Stimulated activated CD8-positive, alpha-beta memory T cell treated with anti-CD3 and anti-CD28 coated beads, Interleukin-12 subunit alpha, Interleukin-12 subunit beta, amount 100 ng/mL, for 4 hours (primary cell): ENCODE measurements at places on chromosomes 3 and 15.

DNA sequence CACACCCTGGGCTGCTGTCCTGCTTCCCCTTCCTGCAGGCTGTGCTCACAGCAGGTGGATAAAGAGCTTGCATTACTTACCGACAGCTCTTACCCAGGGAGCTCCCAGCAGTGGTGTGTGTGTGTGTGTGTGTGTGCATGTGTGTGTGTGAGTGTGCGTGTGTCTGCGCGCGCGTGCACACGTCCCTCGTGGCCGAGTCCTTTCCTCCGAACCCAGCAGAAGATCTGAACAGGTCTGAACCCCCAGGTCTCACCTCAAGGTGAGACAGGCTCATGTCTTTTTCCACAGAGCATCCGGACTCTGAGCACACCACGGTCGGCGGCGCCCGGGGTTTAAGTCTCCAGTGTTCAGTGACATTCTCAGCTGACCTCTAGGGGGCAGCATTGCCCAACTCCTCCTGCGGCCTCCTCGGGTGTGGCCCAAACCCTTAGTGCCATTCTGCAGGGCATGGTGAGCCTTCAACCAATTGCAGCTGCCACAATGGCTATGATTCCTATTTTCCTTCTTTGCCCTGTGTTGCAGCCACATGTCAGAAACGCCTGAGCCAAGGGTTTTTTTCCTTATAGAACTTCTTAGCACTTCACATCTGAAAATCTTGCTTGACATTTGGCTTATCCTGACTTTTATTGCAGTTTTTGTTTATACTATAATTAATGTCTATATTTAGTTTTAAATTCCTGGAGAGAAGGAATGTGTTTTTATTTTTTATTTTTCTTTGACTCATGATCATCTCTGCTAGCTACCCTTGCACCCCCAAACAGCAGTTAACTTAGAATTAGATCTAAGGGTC lies 64.1 kb upstream of the KLHL25 start:
- peak; percentile 36 for DNase-seq

GRCh38 chr3:16842272-16843270 lies 42.2 kb upstream of the PLCL2 start:
- DNase-seq = peak; percentile 49

DNA sequence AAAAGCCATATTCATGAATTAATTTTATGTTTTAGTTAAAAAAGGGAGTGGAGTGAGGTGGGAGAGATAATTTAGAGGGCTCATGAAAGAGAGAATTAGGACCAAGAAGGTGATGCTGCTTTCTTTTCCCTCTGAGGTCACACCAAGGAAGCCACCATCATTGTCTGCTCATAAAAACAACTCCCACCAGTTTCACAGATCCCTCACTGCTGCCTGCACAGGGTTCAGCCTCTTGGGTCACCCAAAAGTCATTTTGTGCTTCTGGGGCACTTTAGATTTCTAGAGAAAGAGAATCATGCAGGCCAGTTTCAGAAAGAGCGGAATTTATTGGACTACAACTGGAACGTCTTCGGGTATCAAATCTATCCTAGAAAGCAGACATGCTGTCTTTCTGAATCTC lies 241.4 kb upstream of the EOMES start:
- DNase-seq = no peak

DNA sequence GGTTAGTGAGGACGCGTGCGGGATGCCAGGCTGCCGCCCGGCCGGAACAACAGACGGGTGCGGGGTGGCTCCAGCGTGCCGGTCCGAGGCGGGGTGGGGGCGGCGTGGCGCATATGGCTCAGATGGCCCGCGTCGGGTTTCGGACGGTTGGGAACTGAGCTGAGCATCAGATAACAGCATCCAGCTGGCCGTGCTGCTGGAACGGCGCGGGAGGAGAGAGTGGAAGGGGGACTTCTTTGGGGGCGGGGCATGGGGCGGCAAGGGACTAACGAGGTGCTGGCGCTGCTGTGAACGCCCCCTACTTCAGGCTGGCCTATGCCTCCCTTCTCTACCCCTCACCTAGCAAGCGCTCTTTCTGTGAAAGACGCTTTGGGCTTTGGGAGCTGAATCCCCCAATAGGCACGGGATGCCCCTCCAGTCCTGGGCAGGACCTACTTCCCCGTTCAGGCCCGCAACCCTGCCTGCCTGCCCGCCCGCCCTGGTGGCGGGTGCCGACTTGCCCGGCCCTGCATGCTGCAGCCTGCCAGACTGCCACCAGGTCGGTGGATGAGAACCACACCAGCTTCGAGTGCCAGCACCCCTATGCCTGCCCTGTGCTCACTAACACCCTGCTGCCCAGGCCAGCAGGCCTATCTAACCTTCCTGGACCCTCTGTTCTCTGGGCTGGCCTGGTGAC lies 542 bp downstream of the INKA1 start:
- DNase-seq = peak; percentile 14

DNA sequence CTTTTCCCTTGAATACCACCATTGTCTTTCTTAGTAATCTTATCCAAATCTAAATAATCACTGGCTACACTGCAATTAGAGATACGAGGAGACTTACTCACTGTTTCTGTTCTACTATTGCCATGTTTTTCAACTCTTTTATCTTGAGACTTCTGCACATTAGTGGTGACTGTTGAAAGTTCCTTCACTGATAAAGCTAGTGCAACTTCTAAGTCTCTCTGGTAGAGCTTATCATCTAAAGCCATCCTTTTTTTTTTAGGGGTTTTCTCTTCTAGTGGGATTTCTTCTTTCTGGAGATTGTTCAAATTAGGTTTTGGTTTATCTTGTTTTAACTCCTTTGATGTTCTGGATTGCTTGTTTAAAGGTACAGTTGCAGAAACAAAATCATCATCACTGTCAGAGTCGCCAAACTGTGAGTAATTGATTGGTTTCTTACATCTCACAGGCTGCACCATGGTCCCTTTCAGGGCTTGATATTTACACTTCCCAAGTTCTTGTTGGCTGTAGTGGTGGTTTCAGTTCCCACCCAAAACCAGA lies 37.7 kb downstream of the NCK1 start:
- DNase-seq = no peak

DNA sequence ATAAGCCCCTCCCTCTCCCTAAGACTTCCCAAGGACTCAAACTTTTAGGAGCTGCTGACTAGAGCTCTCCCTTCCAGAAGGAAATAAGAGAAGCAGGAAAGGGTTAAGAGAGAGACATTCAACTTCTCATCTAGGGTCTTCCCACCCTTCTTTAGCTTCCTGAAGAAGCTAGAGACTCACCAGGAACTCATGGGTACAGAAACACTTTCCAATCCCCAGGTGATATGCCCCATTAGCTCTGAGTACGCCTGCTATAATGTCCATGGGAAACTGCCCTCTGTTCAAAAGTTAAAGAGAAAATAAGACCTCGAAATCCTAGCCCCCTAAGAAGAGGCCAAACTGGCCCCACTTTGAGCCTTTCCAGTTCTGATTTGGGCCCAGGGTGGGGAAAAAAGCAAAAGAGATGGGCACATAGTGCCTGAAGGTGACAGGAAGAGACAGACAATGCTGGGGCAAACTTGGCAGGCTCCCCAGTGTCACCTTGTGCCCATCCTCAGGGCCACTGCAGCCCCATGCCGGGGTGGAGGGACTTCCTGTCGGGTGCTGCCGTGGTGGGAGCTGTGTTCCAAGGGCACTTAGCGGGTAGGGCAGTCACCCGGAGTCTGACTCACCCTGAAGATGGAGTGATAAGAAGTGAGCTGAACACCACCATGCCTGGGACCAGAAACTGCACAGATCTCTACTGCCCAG lies 29.5 kb downstream of the CCDC12 start:
- DNase-seq = peak; percentile 58

DNA sequence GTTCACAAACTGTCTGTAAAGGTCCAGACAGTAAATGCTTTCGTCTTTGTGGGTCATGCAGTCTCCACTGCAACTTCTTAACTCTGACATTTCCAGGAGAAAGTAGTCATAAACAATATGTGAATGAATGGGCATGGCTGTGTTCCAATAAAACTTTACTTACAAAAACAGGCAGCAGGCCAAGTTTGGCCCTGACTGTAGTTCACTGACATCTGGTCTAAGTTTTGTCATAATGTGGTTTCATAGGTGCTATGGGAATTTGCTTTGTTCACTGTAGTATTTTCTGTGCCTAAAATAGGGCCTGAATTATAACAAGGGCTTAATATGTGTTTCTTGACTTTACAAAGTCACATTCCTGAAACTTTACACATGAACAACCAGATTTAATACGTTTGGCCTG lies 186.0 kb upstream of the KBTBD8 start:
- DNase-seq = no peak

DNA sequence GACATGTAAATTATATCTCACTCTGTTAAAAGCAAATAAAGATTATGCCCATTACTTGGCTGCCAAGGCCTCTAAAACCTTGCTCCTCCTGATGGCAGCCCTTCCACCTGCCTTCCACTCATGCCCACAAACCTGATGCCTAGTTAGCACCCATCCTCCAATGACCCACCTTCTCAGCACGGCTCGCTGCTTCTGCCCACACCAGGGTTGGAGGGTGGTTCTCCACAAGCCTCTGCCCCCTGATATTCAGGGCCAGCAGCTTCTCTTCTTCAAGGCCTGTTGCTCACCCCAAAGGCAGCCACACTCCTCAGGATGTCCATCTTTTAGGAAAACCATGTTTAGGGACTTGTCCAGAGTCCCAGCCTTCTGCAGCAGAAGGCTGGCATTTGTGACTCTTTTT lies 263.4 kb upstream of the TLE3 start:
- DNase-seq = no peak

GRCh38 chr15:45106002-45106790 lies 7.8 kb downstream of the DUOX2 start:
- DNase-seq = no peak

DNA sequence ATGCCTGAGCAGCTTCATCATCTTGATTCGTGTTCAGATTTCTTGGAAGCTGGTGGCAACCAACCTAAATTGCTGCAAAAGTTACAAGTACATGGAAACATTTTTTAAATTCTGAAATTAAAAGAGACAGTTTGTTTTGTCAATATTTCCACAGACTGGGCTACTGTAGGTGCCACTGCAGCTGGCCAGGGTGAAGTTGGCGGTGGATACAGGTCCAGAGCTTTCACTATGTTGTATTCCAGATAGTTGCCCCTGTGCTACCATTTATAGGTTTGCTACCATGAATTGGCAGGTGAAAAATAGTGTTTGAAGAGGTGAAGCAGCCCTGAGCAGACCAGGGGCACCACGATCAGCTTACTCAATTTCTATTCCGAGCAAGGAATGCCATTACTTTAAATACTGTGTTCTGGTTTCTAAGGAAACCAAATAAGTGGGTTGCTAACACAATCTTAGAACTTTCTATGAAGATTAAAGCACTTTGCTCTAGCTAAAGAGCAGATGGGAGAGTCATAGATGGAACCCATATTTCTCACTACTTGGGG lies 21.2 kb upstream of the SHC4 start:
- DNase-seq = no peak

- no peak for DNase-seq
These were observed 106.7 kb downstream of the C3orf70 start for GRCh38 chr3:185046164-185046515.

GRCh38 chr15:94077938-94078337 lies 153.4 kb upstream of the MCTP2 start:
- no peak for DNase-seq

GRCh38 chr3:122563717-122564025 lies 429 bp downstream of the PARP9 start:
- DNase-seq = no peak

GRCh38 chr3:125671461-125672243 lies 76.4 kb upstream of the OSBPL11 start:
- no peak for DNase-seq

GRCh38 chr15:90354986-90355385 lies 2.9 kb downstream of the ZNF774 start:
- no peak for DNase-seq

DNA sequence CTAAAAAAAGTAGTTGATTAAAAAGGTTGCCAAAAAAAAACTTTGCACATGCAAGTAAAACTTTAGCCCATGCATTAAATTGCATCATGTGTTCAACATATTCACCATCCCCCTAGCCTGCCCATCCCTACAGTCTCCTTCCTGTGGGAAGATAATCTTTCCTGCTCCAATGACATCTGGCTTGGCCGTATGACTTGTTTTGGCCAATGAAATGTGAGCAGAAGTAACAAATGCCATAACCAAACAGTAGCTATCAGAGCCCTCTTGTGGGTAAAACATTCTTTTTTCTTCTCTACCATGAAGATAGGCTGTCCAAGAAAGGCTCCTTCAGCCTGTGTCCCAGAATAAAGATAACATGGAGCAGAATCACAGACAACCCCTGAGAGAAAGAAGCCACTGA lies 15.3 kb downstream of the ERC2 start:
- no peak for DNase-seq

GRCh38 chr3:101784855-101785613 lies 6.0 kb downstream of the NXPE3 start:
- DNase-seq = no peak

- DNase-seq = no peak
These were observed 23.0 kb downstream of the SUCNR1 start for GRCh38 chr3:151896246-151897012.

GRCh38 chr3:66265649-66266048 lies 44.8 kb downstream of the SLC25A26 start:
- no peak for DNase-seq

DNA sequence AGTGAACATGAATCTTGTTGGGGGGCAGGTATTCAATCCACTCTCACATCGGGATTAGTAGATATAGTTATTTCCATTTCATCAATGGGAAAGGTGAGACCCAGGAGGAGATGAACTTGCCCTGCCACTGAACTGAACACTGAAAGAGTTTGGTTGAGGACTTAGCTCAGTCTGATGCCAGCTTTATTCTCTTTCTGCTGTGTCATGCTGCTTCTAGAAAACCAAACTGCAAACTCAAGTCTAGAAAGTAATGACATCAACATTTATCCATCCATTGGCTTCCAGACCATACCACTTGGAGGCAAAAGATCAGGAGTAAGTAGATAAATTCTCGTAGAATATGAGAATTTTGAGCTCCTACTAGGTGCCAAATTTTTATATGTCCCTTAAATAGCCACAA lies 288.0 kb upstream of the CTNNB1 start:
- DNase-seq = no peak

DNA sequence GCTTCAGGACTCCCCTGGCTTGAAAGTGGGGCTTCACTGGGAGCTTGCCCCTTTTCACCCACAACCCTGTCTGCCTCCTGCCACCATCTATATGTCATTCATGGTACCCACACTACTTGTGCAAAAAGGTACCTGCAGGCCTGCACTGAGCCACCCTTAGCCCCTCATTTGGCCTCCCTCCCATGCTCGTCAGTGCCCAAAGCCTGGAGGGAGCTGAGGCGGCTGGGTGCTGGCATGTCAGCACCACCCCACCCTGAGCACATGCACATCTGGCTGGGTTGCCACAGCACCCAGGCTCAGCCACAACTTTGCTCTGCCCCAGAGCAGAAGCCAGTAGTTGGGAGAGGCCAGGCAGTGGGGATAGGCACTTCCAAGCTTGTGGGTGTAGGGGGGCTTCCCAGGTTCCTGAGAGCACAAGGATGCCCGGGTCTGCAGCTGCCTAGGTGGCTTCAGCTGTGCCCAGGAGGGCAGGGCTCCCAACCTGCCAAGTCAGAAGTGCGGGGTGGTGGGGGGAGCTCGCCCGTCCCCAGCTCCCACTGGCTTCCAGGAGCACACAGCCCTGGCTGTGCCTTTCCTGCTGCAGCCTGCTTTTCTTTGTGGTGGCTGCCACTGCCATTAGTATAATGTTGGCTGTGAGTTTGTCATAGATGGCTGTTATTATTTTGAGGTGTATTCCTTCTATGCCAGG lies 1054.6 kb upstream of the EPHA6 start:
- no peak for DNase-seq

GRCh38 chr3:45062697-45063070 lies 36.6 kb downstream of the CLEC3B start:
- DNase-seq = no peak

GRCh38 chr3:9831253-9831652 lies 12.6 kb downstream of the RPUSD3 start:
- DNase-seq = no peak
